ENCODE measurements at places on chromosomes 2 and 18. TPM values are rescaled to one million over a fixed set of nuclear protein-coding genes. Genes with fewer than 3 reads are reported as not detected.

CDCA7 gene
- total RNA-seq = 5.4 TPM

VRK2 gene
- total RNA-seq = 27.5 TPM

CRYGB gene
- not detected for total RNA-seq

CACNB4 gene
- 0.17 TPM for total RNA-seq

SCYGR6 gene
- not detected for total RNA-seq

INO80D gene
- 17.7 TPM for total RNA-seq

AQP12B gene
- not detected for total RNA-seq

HOXD10 gene
- total RNA-seq = not detected

NGEF gene
- 1.8 TPM for total RNA-seq

ABCB11 gene
- total RNA-seq = not detected

TBR1 gene
- under 0.01 TPM for total RNA-seq

All from mammary epithelial cell (primary cell).